Left cardiac atrium (tissue), 4 donors: ENCODE measurements at places on chromosomes 1 and 21. TPM values are rescaled to one million over a fixed set of nuclear protein-coding genes. Genes with fewer than 3 reads are reported as not detected.

- no peak for DNase-seq
These were observed 1.9 kb downstream of the PPFIA4 start for GRCh38 chr1:203028067-203028783.

- no peak for DNase-seq
These were observed 63.8 kb downstream of the LMO4 start for GRCh38 chr1:87392248-87393192.

- DNase-seq, result no peak
These were observed 45.3 kb upstream of the CDC7 start for GRCh38 chr1:91455334-91455733.

- no peak for DNase-seq
These were observed 148.6 kb downstream of the NPHP4 start for GRCh38 chr1:5843521-5844096.

The SLC19A2 gene
- 28.7 TPM for total RNA-seq
